ENCODE measurements at places on chromosomes 7 and 10.

DNA sequence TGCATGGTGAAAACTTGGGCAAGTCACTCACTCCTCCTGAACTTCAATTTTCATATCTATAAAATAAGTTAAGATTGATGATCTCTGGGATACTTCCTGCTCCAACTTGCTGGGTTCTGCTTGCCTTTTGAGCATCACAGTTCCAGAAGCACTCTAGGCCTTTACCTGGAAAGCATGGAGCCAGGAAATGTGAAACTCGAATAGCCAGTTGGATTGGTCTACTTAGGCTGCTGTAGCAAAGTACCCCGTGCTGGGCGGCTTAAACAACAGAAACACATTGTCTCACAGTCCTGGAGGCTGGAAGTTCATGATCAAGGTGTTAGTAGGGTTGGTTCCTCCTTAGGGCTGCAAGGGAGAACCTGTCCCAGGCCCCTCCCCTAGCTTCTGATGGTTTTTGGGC is 64.5 kb downstream of the NAMPT start:
- no peak for DNase-seq

GRCh38 chr10:31768467-31768866 is 160.2 kb downstream of the ARHGAP12 start:
- DNase-seq, result no peak

DNA sequence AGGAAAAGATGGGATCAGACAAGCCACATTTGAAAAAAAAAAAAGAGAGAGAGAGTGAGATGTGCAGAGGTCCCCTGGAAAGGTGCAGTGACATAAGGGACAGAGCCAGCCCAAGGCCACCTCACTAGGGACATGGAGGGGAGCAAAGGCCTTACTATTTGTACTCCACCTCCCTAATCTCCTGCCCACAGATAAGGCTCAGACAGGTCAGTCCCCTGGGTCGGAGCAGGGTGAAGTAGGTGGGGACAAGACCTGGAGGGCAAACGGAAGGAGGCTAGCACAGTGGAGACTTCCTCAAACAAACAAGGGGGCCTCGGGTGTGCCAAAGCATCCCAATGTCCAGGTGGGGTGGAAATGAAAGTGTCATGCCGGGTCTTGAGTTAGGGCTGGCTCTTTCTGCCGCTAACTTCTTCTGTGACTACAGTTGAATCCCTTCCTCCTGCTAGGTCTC is 7.0 kb downstream of the PRF1 start:
- DNase-seq, result no peak

DNA sequence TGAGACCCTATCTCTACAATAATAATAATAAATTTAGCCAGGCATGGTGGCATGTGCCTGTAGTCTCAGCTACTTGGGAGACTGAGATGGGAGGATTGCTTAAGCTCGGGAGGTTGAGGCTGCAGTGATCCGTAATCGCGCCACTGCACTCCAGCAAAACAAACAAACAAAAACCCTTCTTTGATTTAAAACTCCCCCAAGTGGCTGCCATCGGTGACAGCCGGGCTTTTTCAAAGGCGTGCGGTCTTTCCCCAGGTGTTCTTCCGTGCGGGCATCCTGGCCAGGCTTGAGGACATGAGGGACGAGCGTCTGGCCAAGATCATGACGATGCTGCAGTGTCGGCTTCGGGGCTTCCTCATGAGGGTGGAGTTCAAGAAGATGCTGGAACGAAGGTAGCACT is 1.9 kb upstream of the MYH16 start:
- no peak for DNase-seq

- no peak for DNase-seq
These were observed 49.6 kb downstream of the ITPRID1 start for GRCh38 chr7:31563522-31563921.

DNA sequence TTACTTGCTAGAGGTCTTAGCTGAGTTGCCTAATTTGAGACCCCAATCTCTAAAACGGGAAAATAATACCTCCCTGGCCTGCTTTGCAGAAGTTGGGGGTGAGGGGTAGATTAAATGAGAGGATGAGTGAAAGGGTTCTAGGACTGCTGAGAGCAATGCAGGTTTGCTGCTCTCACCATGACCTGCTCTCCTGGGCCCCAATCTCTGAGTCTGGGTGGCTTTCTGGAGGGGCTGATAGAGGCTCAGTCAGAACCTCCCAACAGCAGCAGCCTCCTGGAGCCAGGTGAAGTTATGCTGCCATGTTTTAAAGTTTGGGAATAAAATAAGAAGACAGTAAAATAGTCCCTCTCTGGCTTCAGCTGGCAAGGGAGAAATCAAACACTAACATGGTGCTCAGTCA is 7.3 kb downstream of the UROS start:
- DNase-seq, result no peak

DNA sequence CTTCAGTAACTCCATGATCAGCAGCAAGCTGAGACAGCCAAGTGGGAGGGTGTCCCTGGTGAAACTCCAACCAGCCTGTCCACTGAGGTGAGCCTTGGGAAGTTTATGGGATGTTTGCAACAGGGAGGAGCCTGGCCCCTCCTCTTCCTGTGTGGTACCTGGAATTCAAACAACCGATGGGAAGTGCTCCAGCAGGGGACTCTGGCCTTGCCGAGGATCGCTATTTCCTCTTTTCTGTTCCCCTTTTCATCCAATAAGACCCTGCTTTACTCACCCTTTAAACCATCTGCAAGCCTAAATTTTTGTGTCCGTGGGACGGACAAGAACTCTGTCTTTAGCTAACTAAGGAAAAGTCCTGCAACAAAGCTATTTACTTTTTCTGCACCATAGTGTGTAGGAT is 491.1 kb upstream of the ZMIZ1 start:
- DNase-seq, result no peak

DNA sequence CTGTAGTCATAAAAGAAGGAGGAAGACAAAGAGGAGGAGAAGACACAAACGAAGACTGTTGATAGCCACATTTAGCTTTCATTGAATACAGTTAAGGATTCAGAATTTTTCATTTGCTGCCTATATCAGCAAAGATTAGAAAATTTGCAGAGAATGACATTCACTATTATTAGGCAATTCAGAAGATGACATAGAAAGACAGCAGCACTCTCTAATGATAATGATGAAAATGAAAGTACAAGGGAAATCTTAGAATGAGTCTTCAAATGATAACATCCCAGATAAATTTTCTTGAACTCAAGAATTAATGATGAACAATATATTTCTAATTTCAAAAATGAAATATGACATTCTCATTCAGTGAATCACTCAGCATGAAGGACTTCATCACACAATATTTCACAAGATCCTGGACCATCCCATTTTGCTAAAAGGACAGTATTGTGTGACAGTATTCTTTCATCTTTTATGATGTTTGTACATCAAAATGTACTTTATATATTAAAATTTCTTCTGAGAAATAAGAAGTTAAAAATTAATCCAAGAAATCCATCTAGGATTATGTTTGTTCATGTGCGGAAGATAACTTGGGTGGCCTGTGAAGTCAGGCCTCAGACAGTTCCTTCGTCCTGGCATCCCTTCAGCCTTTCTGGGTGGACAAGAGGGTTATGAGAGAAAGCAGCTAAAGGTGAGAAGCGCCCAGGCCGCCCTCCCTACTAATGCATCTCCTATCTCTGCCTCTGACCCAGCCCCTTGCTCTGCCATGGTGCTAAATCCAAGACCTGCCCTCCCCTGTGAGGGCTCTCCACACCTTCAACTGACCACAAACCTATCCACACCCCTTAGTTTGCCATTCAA is 47.4 kb upstream of the CAMK2B start:
- DNase-seq, result no peak

- DNase-seq, result no peak
These were observed 176.2 kb upstream of the GDF10 start for GRCh38 chr10:47123716-47124288.

All from AG08396 (cell line).